Activated CD4-positive, alpha-beta T cell treated with anti-CD3 and anti-CD28 coated beads for 36 hours (primary cell): ENCODE measurements at places on chromosomes 7 and 10. TPM values are rescaled to one million over a fixed set of nuclear protein-coding genes. Genes with fewer than 3 reads are reported as not detected.

GRCh38 chr7:121305109-121305508, 23.7 kb upstream of the WNT16 start:
- H3K27me3 ChIP-seq, result peaks cover 19% of the 10 kb centered on the region
- no peak overlapping the region for H3K27ac ChIP-seq
- H3K4me3 ChIP-seq, result no peak overlapping the region
- DNase-seq, result no peak
- no peaks in the 10 kb centered on the region for H3K36me3 ChIP-seq

DNA sequence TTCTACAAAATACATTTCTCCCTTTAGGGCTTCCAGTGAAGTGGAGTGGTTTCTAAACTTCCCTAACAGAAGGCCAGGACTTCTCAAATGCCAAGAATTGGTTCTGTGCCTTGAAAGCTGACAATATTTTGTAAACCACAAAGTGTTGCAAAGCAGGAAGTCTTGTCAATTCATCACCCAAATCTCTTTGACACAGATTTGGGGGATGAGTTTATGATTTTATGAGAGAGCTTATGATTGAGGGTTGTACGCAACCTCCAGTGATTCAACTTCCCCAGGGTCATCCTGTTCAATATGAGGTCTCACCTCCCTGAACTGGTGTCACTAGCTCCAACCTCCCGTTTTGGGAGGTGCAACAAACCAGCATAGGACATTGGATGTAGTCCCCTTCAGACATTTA, 83.7 kb downstream of the PRLHR start:
- no peaks in the 10 kb centered on the region for H3K4me1 ChIP-seq
- peaks cover 9% of the 10 kb centered on the region for H3K27me3 ChIP-seq
- DNase-seq, result no peak
- no peak overlapping the region for H3K27ac ChIP-seq
- H3K4me3 ChIP-seq, result no peak overlapping the region

GPRIN2 gene
- not detected for total RNA-seq

IFIT1 gene
- total RNA-seq, result 5.9 TPM

FAM13C gene
- total RNA-seq, result not detected

DNA sequence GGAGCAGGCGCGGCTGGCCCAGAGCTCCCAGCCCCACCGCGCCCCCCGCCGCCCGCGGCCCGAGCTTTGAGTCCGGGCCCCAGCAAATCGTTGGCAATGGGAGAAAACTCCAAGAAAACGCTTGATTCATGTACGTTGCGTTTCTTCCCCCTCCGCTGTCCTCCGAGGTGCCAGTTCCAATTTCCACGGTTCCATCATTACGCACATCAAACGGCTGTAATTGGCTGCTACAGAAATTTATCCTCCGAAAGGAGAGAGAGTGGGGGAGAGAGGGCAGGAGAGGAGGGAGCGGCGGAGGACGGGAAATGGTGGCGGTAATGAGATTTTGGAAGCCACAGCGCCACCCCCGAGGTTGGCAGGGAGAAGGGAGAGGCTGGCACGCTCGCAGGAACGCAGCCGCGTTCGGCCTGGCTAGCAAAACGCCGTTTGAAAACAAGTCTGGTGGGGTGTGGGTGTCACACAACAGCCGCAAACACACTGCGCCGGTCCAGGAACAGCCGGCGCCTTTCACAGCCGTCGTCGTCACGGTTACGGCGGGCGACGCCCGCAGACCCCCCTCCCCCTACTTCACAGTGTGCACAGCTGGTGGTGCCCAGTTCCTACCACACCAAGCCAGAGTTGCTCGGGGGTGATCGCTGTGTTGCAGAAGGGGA, 57.5 kb downstream of the UNCX start:
- peaks cover 12% of the 10 kb centered on the region for H3K27me3 ChIP-seq
- no peaks in the 10 kb centered on the region for H3K36me3 ChIP-seq
